Myocyte (in vitro differentiated cells): ENCODE measurements at places on chromosomes 4 and X.
A peak's percentile ranks its signal among the peaks of the same experiment; 100 is the strongest.

DNA sequence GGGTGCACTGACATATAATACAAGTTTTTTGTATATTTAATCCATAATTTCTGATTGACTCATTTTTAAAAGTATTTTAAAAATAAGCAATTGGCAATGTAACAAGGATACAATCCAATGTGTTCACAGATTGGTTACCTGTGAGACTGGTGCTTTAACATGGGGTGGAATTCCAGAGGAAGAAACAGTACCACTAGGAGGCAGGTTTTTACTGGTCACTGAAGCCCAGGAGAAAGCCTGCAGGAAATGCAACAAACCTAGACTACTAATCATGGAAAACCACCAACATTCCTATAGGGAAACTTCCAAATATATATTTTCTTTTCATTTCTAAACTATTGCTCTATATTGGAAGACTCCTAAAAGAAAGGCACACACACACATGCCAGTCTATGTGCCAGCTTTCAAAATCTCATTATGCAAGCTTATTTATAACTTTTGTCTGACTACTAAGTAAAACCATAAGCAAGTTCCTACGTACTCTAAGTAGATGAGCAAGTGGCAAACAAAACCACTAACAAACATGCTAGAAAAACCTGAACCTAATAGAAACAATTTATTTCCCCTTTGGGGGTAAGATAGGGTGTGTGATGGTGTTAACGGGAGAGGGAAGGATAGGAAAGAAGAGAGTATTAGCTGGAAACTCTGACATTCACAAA is 19.2 kb downstream of the G3BP2 start:
- DNase-seq, result peak; percentile 20

- no peak for DNase-seq
These were observed 4.9 kb downstream of the CPEB2 start for GRCh38 chr4:15007201-15007600.

GRCh38 chr4:47469951-47470350 is 6.4 kb upstream of the COMMD8 start:
- DNase-seq, result no peak

- DNase-seq, result no peak
These were observed 63.6 kb upstream of the PTCHD1 start for GRCh38 chrX:23271026-23271425.

GRCh38 chr4:170243662-170244288 is 154.0 kb upstream of the AADAT start:
- DNase-seq, result no peak

DNA sequence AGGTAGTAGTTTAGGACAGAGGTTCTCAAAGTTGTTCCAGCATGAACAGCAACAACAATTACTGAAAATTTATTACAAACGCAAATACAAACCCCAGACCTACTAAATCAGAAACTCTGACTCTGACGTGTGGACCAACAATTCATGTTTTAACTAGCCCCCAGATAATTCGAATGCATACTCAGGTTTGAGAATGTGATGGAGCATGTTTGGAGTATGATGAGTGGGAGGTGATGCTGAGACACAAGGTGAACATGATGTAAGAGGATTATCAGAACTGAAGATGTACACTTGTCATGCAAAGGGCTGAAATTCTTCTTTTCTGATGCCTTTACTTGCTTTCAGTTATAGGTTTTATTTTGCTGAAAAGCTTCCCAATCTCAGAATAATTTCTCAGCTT is 323.0 kb downstream of the INPP4B start:
- DNase-seq, result no peak

DNA sequence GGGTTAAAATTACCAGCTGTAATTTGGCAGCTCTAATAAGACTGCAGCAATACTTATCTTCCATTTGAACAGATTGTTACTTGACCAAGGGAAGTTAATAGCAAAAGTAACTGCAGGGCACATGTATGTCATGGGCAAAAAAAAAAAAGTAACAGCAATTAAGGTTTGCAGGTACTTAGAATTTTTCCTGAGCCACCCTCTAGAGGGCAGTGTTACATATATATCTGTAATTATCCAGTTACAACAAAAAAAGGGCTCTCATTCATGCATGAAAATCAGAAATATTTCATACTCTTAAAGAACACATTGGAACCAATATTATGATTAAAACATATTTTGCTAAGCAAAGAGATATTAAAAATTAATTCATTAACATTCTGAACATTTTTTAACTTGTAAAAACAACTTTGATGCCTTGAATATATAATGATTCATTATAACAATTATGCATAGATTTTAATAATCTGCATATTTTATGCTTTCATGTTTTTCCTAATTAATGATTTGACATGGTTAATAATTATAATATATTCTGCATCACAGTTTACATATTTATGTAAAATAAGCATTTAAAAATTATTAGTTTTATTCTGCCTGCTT is 25.1 kb downstream of the XIAP start:
- DNase-seq, result peak; percentile 19

GRCh38 chr4:66246643-66247042 is 576.4 kb upstream of the EPHA5 start:
- DNase-seq, result peak; percentile 33

GRCh38 chrX:41110801-41111625 is 25.8 kb downstream of the USP9X start:
- peak; percentile 41 for DNase-seq

DNA sequence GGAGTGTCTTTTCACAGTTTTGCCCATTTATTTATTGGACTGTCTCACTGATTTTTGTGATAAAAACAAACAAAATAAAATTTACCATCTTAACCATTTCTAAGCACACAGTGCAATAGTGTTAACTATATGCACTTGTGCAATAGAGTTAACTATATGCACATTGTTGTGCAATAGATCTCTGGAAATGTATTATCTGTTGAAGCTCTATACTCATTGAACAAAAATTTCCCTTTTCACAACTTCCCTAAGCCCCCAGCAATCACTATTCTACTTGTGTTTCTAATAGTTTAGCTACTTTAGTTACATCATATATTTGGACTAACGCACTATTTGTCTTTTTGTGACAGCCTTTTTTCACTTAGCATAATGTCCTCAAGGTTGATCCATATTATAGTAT is 59.7 kb upstream of the BEX4 start:
- DNase-seq, result no peak

- DNase-seq, result peak; percentile 83
These were observed 57.1 kb upstream of the CYSLTR1 start for GRCh38 chrX:78384486-78384885.

- DNase-seq, result peak; percentile 56
These were observed 44.4 kb downstream of the POLR2B start for GRCh38 chr4:57023104-57023503.

- DNase-seq, result no peak
These were observed 128.6 kb upstream of the FTHL17 start for GRCh38 chrX:31200430-31200829.

GRCh38 chr4:11729548-11729947 is 300.9 kb upstream of the HS3ST1 start:
- DNase-seq, result no peak

GRCh38 chrX:48474581-48474980 is 1.4 kb upstream of the FTSJ1 start:
- no peak for DNase-seq

DNA sequence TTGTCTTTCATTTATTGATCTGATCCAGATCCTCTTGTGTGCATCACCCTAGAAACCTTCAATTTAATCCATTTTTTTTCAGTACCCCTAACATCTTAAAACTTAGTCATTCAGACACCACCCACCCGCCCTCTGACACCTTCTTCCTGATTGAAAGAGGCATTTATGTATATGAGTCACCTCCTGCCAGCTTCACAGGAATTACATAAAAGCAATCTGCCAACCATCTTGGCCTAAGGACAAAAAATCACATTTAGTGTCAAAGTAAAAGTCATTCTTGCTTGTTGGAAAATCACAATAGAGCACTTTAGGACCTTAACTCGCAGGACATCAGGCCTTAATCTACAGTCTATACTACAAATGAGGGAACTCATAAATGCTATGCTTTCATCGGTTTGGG is 52.1 kb downstream of the NDST3 start:
- peak; percentile 15 for DNase-seq

GRCh38 chr4:156962528-156962974 is 9.0 kb downstream of the PDGFC start:
- DNase-seq, result peak; percentile 72

GRCh38 chr4:127182687-127183086 is 450.1 kb upstream of the INTU start:
- DNase-seq, result no peak

DNA sequence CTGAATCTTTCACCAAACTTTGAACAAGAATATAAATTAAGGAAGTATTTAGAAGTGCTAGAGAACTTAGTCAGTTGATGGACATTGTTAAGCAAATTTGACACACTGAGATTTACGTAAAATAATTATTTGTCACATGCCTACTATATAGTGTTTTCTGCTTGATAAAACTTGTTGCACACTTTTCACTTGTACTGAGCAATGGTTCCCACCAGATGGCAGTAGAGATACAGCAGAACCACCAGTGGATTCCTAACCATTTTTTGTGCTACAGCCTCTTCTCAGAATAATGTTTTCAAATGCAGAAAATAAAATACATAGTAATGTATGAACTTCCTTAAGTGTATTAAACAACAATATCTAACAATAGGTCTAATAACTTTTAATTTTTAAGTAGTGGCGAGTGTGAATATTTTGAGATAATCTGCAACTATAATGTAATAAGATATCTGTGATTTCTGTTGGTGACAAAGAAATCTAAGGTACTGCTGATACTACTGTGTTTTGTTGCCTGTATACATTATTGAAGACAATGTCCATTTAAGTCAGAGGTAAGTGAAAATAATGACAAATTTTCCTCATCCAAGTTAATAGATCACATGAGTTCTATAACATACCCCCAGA is 81.2 kb downstream of the APOOL start:
- peak; percentile 44 for DNase-seq

DNA sequence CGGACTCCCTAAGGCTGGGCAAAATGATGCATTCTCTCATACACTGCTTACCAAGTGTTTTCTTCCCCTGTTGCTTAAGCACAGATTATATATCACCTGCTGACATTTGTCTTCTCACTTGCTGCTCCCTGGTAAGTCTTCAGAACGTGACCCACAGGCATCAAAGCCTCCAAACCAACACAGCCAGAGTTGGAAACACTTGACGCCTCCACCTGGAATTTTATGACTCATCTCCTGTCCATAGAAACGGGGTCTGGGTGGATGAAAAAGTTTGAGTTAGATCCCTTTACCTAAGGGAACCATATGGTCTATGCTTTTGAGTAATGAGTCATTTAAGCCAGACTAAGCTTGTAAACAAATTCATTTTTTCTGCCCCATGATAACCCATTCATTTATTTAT is 251.6 kb downstream of the USP46 start:
- peak; percentile 1 for DNase-seq

GRCh38 chr4:145189981-145190380 is 9.6 kb upstream of the OTUD4 start:
- no peak for DNase-seq

- no peak for DNase-seq
These were observed 106.7 kb upstream of the PRKX start for GRCh38 chrX:3820167-3820566.

GRCh38 chrX:21982311-21982710 is 41.8 kb downstream of the SMS start:
- DNase-seq, result no peak

DNA sequence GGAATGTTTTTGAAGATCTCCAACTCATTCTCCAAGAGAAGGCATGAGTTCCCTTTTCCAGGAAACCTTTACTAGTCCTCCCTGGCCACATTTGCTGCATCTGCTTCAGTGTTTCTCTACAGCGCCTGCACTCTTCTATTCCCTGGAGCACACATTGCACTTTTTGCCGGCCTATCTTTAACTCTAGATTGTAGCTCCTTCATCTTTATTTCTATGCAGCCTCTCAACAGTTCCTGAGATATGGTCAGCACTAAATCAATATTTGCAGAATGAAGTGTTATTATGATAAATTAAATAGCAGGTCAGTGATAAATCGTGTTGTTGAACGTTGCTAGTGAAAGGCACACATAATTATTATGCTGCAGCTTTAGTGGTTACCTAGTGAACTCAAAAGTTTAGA is 88.3 kb downstream of the VCX3A start:
- no peak for DNase-seq

- peak; percentile 33 for DNase-seq
These were observed 1.1 kb downstream of the XIAP start for GRCh38 chrX:123860983-123861382.

- no peak for DNase-seq
These were observed 97.7 kb downstream of the KDM6A start for GRCh38 chrX:44970709-44971108.

DNA sequence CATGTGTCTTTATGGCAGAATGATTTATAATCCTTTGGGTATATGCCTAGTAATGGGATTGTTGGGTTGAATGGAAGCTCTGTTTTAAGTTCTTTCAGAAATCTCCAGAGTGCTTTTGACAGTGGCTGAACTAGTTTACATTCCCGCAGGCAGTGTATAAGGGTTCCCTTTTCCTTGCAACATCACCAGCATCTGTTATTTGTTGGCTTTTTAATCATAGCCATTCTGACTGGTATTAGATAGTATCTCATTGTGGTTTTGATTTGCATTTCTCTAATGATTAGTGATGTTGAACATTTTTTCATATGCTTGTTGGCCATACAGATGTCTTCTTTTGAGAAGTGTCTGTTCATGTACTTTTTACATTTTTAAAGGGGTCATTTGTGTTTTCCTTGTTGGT is 129.8 kb downstream of the TBCK start:
- no peak for DNase-seq

DNA sequence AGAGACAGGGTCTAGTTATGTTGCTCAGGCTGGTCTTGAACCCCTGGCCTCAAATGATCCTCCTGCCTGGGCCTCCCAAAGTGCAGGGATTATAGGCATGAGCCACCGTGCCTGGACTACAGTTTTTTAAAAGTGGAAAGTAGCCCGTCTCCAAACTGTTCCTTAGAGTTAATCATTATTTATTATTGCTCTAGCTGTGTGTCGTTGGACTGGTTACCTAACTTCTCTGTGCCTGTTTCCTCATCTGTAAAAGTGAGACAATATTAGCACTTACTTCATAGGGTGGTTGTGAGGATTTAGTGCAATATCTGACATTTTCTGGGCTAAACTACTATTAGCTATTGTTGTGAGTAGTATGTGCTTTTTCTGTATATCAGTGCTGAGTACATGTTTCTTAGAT is 152.3 kb upstream of the SCML1 start:
- DNase-seq, result no peak

- peak; percentile 42 for DNase-seq
These were observed 20.2 kb upstream of the CTSO start for GRCh38 chr4:155973639-155974475.

DNA sequence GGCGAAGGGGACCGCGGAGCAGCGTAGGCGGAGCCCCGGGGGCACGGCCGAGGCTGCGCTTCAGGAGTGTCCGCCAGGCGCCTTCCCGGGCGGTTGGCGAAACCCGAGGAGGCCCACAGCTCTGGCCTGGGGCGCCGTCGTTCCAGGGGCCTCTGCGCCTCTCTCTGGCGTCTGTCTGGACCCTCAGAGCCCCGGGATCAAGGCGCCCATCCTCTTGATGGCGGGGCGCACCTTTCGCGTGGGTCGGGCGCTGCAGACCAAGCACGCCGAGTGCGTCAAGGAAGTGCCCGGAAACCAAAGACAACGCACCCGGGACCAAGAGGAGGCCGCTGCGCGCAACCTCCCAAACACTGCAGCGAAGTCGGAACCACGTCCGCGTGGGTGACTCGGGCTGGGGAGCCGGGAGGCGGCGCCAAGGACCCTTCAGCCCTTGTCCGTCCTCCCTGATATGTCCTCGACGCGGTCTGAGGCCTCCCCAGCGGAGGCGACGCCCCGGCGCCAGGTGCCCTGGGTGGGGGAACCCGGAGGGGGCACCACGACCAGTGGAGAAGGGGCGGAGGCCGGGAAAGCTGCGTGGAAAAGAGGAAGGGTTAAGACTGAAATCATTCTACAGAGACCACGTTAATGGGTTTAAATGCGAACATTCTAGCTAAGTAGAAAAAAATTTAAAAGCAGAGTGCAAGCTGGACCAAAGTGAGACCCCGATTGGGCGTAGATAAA is 9.9 kb downstream of the HMX1 start:
- no peak for DNase-seq
